Stimulated activated CD8-positive, alpha-beta memory T cell treated with anti-CD3 and anti-CD28 coated beads, Interleukin-7, amount 100 ng/mL, for 4 hours (primary cell): ENCODE measurements at places on chromosomes 16 and 17.

DNA sequence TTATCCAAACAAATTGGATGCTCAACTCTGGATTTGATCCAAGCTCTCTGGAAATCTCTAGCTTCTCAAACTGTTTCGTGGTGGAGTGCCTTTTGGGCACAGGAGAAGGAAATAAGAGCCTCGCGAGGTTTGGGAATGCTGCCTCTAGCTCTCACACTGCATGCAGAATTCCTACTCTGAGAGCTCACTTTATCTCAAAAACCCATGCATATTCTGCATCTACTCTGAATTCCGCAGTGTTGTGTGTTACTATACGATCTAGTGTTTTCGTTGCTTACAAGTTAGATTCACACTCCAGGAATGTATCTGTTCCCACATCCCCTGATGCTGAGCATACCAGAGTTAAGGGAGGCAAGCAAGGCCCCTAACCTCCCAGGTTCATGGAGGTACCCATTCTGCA is 462.7 kb downstream of the WWOX start:
- no peak for DNase-seq

DNA sequence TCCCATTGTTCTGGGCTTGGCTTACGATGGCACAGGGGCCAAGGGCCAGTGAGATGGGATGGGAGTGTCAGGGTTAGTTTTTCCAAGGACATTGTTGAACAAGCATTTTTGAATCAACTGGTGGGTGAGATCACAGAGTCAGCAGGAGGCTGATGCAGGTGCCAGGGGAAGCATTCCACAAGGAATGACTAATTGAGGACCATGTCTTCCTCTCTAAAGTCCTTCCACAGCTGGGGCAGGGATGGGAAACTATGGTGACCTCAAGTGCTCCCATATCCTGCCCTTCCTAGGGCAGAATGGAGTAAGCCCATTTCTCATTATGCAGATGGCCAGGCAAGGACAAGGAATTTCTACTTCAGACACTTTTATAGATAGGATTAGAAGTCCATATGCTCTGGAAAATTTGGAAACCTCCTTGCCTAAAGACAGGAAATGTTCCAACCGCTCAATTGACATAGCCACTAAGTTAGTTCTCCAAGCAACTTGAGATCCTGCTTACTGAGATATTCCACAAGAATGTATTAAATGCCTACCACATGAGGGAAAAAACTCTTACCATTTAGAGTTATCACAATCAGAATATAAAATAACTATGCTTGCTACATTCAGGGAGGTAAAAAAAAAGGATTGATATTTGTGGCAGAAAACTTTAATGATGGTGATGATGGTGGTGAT is 21.2 kb upstream of the ENGASE start:
- DNase-seq = no peak

DNA sequence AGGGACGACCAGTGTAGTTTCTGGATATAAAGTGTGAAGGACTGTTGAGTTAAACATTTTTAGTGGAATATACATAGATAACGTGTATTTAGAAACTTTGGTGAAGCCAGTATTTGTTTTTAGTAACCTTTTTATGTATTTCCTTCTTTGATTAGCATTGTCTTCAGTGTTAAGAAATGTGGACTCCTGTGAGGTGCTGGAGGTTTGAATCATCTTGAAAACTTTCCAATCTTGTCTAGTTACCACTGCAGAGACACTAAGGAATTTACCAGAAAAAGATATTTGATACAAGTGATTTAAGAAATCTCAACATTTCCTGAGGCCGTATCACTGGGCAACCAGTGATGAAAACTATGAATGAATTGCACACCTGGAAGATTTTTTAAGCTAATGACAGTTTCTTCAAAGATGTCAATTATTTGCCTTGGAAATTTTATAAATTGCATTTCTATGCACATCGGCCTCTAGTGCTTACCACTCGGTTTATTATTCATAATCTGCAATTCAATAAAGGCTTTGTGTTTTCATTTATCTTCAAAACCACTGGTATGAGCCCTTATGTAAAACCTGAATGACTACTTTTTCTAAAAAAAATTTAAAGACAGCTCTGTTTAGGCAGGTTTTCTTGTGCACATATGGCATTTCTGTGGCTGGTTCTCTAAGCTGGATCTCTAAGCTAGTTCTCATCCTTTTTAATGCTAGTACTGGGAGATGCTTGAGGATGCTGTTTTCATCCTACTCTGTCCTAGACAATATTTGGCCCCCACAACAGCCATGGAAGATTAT is 31.4 kb upstream of the ADCY7 start:
- DNase-seq = no peak

DNA sequence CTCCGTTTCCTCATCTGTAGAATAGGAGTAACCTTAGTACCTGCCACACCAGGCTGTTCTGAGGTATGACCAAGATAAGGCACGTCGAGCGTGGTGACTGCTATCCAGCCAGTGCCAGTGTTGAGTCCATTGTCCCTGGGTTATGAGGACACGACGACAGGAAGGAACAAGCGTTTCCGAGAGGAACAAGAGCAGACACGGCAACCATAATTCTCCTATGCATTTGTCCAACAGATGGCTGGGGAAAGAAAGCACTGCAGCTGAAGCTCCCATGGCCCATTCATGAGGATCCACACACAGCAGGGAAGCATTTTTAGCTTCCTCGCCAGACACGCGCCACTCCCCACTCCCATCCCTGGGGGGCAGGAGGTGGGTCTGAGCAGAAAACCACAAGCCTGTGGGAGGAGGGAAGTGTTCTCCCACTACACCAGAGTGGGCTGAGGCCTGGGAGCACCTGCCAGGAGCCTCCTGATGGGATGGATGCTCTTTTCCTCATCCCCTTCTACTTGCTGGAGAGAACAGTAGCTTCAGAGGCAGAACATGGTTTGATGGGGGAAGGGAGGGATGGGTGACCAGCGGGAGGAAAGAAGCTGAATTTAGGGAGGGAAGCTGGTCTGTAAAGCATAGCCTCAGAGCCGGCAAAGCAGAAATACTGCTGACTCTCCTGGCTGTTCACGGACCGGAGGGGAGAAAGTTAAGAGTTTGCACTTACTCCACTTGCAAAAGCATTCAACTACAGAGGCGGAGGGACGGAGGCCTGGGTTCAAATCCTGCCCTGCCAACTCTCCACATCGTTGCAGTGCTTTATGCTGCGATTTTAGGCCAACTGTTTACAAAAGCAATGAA is 2.7 kb downstream of the COTL1 start:
- DNase-seq = no peak
